ENCODE measurements at places on chromosomes 7 and 10.

- no peak for DNase-seq
Observed at GRCh38 chr10:63583909-63584724, 62.9 kb downstream of the REEP3 start.

DNA sequence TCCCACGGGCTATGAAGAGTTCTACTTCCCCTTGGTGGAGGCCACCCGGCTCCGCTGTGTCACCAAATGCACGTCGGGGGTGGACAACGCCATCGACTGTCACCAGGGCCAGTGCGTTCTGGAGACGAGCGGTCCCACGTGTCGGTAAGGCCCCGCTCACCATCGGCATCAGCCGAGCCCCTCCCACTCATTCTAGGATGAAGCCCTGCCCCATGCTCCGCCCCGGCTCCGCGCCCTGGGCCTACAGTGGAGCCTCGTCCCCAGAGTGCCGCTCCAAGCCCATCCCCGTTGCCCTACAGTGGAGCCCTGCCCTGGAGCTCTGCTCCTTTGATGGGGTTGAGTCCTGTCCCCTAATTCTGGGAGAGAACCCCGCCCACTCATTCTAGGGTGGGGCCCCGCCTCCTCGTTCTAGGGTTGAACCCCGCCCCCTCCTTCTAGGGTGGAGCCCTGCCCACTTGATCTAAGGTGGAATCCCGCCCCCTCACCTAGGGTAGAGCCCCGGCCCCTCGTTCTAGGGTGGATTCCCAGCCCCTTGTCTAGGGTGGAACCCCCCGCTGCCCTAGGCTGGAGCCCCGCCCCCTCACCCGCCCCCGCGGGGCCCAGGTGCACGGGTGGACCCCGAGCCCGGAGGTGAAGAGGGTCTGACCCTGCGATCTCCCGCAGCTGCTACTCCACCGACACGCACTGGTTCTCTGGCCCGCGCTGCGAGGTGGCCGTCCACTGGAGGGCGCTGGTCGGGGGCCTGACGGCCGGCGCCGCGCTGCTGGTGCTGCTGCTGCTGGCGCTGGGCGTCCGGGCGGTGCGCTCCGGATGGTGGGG lies 3.4 kb upstream of the MUC12 start:
- peak; percentile 62 for DNase-seq

DNA sequence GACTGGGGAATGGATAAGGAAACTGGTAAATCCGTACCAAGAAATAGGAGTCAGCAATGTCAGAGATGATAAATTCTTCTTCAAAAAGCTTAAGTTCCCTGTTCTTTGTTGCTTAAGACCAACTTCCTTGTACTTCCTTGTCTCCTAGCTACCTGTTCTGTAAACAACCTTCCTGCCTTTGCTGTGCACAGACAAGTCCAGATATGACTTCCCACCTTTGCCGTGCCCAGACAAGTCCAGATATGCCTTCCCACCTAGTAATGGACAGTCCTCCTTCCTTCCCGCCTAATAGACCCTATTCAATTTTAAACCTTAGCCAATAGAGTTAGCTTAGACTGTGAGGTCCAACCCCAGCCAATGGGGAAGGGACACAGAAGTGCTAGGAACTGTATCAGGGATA lies 2.5 kb upstream of the ZNF33A start:
- DNase-seq = no peak

- DNase-seq = no peak
Observed at GRCh38 chr10:99057936-99058690, 177.5 kb downstream of the HPSE2 start.

All from stimulated activated CD4-positive, alpha-beta T cell treated with anti-CD3 and anti-CD28 coated beads, Interleukin-2, amount 100 ng/mL, for 4 hours (primary cell).